ENCODE measurements at places on chromosomes 6 and 20.

DNA sequence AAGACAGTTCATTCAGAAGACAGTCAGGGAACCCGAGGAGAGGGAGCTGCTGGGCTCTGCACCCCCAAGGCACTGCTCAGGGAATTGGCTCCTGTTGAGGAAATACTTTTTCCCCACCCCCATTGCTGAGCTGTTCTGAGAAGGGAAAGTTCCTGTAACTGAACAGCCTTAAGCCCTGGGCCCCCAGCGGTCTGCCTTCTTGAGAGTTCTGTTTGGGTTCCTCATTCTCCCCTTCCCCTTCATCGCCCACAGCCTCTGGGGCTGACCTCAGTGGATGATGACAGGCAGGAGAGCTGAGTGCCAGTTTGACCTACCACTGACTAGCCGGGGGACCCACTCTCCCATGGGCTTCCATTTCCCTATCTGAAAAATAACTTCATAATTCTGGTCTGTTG lies 10.7 kb downstream of the HCK start:
- DNase-seq: no peak

GRCh38 chr20:35232575-35232974 lies 6.1 kb downstream of the MMP24 start:
- DNase-seq: no peak

- DNase-seq: no peak
These were observed 198.5 kb downstream of the ADGRG6 start for GRCh38 chr6:142500250-142500786.

DNA sequence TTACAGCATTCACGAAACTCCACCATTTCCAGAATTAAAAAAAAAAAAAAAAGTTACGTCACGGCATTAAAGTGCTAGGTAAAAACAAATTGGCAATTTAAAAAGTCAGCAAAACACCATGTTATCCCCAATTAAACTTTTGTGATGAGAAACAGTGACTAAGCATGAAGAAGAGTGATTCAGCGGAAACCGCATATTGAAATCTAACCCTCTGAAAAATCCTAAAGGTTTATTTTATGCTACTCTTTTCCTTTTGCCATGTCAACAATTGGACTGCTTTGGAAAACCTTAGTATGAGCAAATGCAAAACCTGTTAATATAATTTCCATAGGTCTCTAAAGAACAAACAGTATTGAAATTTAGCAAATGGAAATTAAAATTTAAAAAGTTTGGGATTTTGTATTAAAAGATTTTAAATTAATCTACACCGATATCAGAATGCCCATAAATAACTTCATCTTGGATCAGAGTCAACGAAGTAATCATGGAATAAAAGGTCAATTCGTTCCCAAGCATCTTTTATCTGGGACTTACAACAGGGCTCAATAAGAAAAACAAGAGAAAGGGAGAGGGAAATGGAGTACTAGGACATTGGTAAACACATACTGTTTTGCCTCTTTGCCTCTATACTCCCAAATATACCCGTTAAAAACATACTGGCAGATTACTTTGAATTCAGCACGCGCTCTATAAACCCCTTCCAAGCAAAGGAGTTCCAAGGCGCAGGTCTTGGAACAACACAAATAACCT lies 1.1 kb downstream of the FBXO30 start:
- DNase-seq: no peak

GRCh38 chr6:43727634-43728033 lies 40.0 kb upstream of the MRPS18A start:
- no peak for DNase-seq

GRCh38 chr6:63649847-63650265 lies 14.3 kb downstream of the PHF3 start:
- DNase-seq: no peak

DNA sequence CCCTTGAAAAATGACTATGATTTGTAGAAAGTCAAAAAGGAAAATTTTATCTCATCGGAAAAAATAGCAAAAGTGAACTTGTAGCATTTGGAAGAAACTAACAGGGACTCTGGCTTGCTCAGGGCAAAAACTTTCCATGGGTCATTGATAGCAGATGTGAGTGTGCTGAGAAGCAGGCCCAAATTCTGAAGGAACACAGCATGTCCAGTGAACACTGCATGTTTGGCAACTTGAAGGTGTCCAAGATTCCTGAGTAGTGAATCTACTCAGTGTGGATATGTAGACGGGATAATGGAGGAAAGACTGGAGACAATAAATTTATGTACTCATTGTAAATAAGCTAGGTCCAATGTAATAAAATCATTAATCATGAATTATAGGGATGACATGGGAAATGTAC lies 8.2 kb downstream of the SLC17A2 start:
- no peak for DNase-seq

DNA sequence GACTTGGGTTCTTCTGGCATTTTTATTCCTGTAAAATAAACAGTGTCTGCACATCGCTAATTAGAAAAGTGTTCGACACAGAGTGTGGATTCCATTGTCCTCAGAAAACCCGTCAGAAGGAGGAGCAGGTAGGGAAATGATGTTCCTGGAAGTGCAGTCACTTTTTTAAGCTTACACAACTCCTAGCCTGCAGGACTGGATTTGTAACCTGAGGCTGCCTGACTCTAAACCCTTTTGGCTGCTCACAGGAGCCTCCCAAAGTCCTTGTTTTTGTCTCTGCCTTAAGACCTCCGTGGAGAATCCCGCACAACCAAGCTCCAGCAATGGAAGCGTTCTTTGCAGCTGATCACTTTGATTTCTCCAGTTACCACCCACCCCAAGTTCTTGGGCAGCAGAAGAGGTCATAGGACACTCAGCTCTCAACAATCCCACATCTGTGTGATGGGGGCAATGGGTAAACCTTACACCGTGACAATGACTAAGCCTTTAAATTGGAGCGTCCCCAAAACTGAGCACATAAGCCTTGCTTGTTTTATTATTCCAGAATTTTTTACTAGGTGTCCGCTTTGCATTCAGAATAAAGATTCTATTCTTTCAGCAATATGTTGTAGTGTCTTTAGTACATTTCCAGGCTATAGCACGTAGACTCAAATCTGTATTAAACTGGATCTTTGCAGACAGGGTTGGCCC lies 227.9 kb downstream of the TBXT start:
- no peak for DNase-seq

DNA sequence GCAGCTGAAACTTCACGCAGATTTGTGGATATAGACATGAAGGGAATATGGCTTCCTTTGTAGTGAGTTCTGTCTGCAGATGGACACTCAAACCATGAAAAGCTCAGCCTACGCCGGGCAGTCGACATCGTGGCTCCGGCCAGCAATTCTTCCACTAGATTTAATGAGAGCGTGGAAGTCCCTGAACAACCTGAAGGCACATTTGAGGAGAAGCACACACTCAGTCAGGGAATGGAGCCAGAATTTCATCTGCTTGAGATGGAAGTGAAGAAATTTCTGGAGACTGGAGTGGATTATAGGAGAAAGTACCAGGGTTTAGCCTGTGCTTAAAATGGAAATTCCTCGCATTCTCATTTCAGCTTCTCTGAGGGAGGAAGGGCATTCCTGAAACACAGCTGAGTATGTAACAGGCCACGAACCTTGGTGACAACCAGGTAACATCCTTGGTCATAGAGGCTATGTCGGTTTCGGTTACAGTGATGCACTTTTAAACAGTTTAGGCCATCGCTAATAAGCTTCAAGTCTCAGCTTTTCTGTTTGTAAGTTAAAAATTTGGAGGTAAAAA lies 80.5 kb upstream of the AGPAT4 start:
- no peak for DNase-seq

- DNase-seq: no peak
These were observed 109.3 kb downstream of the RNF144B start for GRCh38 chr6:18496462-18496861.

- no peak for DNase-seq
These were observed 394.6 kb downstream of the CBLN4 start for GRCh38 chr20:55610756-55611155.

- DNase-seq: no peak
These were observed 45.1 kb downstream of the FNDC1 start for GRCh38 chr6:159214281-159214680.

DNA sequence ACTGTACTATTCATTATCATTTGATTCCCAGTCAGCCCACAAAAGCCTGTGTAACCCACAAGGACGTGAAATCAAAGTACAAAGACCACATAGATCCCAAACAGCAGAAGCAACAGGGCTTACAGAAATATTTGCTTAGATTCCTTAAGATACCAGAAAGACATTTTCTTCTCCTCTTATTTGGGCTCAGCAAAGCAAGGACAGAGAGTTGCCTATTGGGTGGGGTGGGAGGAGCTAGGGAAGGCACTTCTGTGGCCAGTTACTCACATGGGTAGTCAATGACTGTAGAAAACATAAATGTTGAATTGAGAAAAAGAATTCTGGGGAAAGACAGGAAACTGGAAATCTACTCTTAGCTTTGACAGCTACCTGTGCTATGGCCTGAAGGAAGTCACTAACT lies 19.8 kb downstream of the PDE7B start:
- no peak for DNase-seq

- DNase-seq: no peak
These were observed 757.0 kb downstream of the PTPRT start for GRCh38 chr20:42432496-42433334.

GRCh38 chr6:340991-341827 lies 48.9 kb downstream of the DUSP22 start:
- DNase-seq: no peak

DNA sequence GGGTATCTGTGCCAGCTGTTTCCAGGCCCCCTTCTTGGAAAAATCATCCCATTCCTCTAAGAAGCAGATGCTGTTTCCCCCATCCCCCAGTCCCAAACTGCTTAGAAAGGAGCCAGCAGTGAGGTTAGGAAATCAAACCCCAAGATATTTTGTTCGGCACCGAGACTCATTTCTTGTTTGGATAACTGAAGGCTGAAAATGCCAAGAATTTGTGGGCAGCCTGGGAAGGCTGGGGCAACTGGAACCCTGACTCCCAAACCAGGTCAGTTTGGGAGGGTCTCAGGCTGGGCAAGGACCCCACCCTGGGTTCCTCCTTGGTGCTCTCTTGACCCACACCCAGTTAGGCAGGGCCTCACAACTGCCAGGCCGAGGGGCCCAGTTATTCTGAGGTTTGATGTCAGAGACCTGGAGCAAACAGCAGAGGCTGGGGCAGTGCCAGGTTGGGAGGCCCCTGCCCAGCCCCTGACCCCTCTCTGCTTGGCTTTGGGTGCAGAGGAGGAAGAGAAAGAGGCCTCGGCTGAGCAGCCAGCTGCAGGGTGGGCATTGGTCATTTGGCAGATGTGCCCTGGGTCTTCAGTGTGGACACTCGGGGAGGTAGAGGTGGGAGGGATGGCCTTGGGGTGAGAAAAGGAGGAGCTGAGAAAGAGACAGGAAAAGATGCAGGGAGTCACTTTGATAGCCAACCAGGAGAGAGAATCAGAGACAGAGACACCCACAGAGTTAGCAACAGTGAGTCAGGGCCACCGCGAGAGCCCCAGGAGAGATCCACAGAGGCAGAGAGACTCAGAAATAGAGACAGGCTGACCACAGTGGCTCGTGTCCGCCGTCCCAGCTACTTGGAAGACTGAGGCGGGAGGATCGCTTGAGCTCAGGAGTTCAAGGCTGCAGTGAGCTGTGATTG lies 5.0 kb downstream of the ANGPT4 start:
- no peak for DNase-seq

DNA sequence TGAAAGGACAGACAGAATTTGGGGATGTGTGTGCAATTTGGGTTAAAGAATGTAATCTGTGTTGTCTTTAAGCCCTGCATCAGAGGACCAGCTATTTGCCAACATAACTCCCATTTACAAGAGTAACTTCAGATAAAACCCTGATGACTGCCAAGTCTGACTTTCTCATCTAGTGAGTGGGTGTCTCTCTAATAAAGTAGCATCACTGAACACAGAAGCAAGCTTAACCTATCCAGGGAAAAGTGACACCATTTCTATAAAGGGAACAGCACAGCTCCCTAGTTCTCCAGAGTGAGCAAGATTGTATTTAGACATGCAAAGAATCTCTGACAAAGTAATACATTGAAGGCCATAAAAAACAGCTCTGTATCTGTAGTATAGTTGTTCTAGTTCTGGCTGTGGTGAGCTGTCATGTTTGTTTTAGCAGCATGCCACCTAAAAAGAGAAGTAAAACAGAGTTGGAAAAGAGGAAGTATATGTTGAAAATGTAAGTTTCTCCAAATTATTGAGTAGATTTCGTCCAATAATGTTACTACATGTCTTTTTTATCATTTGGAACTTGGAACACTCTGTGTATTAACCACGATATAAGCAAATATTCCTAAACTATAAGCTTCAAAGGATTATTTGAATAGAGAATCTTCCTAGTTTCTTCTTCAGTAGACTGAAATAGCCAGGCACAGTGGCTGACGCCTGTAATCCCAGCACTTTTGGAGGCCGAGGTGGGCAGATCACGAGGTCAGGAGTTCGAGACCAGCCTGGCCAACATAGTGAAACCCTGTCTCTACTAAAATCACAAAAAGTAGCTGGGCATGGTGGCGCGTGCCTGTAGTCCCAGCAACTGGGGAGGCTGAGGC lies 8.8 kb upstream of the PIM1 start:
- no peak for DNase-seq

GRCh38 chr20:57309544-57310115 lies 20.0 kb upstream of the SPO11 start:
- DNase-seq: no peak

GRCh38 chr6:1860756-1861348 lies 251.1 kb downstream of the FOXC1 start:
- DNase-seq: no peak

- no peak for DNase-seq
These were observed 87.1 kb downstream of the BACH2 start for GRCh38 chr6:90209527-90209926.

DNA sequence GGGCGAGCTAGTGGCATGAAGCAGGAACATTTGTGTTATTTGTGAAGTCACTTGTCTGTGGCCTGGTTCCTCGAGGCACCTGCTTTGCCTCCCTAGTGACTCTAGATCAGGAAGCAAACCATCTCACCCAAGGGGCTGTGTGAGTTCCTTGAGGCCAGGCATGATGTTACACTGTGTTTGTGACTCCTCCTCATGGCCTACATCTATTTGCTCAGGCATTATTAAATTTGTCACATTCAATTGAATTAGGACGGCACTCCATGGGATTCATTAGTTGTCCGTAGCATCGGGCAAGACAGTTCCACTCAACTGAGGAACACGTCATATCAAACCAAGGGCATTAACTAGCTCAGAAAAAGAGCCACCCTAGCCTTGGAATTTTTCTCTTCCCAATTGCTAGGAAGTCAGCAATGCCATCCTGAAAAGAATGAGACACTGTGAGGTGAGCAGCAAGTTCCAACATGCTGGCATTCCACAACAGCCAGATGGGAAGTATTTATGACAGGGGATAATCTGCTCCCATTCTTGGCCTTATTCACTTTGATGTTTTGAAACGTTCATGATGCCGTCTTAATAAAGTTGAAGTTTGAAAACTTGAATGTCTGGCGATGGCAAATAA lies 17.2 kb downstream of the TMEM200A start:
- DNase-seq: no peak

DNA sequence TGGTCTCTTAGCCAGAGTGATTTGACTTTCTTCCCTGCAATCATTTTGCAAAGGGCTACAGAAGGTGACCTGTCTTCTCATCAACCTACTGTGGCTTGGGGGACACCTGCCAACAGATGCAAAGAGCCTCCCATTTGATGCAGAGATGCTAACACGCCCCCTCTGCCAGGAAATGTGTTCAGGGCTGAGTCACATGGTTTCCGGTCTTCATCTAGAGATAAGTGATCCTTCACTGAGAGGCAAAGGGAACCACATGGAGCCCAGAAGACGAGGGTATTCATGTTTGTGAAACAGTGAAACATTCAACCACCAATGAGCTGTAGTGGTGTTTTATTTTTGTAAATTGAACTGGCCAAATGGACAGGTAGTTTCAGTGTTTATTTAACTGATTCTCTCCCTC lies 109.0 kb upstream of the RIN2 start:
- no peak for DNase-seq
